OCI-LY7 (cell line): ENCODE measurements at places on chromosomes 7 and 10. TPM values are rescaled to one million over a fixed set of nuclear protein-coding genes. Genes with fewer than 3 reads are reported as not detected.

DNA sequence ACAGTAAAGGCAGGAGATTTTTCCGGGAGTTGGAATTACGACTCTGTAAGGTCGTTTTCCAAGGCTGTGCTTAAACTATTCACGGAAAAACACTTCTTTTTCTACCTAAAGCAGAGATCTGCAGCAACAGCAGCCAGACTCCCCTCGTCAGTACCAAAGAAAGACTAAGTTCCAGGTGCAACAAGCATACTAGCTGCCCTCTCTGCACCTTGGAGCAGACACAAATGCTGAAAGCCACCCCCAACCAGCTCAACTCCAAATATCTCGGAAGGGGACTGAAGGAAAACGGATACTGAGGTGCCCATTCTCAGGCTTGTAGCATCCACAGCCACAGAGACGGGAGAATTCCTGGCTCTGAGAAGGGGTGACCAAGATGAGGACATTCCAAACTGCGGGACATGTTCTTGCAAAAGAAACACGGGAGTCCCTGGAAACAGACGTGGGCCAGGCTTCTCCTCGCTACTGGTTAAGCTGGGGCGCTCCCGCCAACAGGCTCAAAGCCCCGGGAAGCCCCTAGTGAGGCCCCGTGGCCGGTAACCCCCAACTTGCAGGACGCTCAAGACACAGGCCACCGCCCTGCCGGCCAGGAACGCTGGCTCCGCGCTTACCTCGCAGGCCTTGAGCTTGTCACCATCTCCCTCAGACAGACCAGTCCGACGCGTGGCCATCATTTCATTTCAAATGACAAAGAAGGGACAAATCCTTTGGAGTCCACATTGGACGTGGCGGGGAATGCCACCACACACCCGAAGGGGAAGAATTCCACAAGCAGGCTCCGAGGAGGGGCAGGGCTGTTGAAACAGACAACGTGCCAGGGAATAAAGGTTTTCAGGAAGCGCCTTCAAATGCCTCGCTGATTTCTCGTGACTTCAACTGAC, 2.2 kb downstream of the ARHGAP21 start:
- DNase-seq, result no peak

DNA sequence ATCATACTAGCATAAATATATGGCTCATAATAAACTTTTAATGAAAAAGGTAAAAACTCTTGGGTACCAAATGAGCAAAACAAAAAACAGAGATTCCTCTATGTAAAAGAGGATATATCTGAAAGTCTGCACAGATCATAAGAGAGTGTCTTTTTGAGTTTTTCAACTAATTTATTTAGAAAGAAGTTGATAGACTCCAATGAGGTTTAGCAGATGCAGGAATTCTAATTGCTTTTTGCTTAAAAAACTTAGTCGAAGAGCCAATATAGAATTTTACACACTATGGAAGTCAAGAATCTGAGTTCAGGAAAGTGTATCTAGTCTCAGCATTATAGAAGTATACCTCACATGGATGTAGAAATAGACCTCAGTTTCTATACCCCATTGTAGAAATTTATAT, 3.4 kb upstream of the MLLT10 start:
- DNase-seq, result no peak

The SP8 gene
- not detected in 2 replicates for total RNA-seq

DNA sequence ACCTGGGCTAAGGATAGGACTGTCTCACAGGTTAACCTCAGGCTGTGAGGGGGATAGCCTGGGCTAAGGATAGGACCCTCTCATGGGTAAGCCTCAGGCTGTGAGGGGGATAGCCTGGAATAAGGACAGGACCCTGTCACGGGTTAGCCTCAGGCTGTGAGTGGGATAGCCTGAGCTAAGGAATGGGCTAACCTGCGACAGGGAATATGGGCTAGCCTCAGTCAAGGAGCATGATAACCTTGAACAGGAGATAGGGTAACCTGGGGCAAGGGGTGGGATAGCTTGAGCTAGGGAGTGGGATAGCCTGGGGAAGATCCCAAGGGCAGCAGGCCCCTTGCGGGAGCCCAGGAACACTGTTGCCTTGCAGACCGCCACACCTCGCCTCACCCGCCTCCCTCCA, 42.7 kb downstream of the GRID2IP start:
- DNase-seq, result no peak

- no peak for DNase-seq
Observed at GRCh38 chr10:10642189-10642588, 375.5 kb upstream of the CELF2 start.

The NPC1L1 gene
- total RNA-seq, result not detected in 2 replicates

DNA sequence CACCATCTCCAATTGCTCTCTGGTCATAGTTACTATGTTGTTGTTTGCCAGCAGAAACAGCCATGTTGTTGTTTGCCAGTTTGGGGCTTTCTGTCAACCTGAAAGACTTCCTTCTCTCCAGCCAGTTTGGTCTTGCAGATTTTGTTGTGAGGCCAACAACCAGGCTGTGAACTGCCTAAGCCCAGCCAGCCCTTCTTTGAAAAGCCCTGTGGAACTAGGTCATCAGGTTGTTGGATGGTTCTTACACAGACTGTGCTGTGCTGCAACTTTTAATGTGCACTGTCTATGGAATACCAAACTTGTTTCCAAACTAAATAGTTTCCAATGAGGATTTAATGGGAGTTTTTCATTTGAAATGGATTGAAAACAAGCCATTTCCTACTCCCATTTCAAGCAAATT, 592.7 kb upstream of the GALNT17 start:
- DNase-seq, result no peak
